ENCODE measurements at places on chromosomes 11 and 22.

DNA sequence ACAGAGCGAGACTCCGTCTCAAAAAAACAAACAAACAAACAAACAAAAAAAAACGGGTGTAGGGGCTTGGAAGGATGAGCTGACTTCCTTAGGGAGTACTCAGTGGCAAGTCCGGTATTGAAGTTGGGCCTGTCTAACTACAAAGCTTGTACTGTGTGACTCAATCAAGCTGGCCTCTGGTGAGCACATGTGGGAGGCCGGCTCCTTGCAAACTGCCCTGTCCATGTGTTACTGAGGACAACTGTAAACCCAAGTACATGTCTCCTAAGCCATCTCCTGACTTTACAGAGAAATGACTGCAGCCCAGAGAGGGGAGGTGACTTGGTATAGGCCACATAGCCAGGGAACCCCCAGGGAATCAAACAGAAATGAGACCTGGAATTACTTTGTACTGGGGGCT, 11.6 kb downstream of the RIBC2 start:
- no peak for DNase-seq

- no peak for DNase-seq
Observed at GRCh38 chr11:93295921-93296575, 34.5 kb upstream of the DEUP1 start.

DNA sequence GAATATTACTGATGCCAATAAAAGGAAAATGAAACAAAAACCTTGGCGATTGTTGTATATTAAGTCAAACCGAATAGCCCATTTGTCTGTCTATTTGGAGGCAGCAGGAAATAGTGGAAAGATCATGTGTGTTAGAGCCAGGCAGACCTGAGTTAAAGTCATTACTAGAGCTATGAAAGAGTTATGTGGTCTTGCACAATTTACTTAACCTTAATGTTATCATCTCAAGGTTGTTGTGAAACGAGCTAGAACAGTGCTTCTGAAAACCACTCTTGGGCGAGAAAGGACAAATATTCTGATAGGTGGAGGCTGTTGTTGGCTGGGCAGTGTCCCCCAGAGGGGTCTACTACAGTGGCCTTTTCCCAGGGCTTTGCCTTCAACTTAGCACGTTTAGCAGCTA, 60.0 kb upstream of the NUP160 start:
- DNase-seq = no peak

GRCh38 chr22:26494506-26494905, 10.8 kb downstream of the SRRD start:
- no peak for DNase-seq

DNA sequence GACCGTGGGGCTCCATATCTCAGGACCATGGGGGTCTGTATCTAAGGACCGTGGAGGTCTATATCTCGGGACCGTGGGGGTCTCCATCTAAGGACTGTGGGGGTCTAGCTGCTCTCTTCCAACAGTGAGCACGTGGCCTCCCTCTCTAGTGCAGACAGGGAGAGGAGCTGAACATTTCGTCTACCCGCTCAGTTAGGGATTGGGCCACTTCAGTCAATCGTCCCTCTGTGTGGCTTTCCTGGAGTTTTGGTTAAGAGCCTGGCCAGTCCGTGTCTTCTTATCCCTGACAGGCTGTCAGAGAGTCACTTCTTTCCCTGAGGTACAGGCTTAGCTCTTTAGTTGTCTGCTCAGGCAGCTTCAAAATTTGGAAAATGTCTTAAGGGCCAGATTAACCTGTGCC, 3.1 kb downstream of the KRTAP5-1 start:
- no peak for DNase-seq

- no peak for DNase-seq
Observed at GRCh38 chr11:61516675-61517572, 8.4 kb downstream of the LRRC10B start.

DNA sequence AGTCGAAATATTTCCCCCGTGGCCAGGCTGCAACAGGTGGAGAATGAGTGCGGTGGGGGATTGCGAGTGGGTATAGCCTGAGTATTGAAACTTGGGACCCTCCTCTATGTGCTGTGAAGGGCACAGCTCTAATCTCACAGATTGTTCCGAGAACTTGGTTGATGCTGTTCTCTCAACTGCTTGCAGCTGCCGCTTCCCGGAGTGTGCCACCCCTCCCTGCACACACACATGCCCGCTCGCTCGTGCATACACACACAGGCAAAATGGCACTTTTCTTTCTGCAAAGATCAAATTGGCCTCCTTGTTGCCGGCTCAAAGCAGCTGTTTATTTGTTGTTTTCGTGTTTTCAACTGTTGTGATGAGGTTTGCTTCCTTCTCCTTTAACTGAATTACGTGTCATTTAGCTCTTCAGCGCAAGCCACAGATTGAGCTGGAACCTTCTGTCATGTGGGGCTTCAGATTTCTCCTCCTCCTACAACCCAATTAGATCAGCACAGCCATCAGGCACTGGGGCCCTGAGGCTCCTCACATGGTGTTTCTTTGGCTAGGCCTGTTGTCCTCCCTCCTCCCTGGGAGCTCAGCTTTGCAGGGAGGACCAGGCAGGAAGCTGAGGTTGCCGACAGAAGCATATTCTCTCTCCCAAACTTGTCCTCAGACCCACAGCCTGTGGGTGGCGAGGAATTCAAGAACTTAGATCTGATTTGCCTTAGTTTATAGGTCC, 13.9 kb upstream of the B3GAT1 start:
- no peak for DNase-seq

DNA sequence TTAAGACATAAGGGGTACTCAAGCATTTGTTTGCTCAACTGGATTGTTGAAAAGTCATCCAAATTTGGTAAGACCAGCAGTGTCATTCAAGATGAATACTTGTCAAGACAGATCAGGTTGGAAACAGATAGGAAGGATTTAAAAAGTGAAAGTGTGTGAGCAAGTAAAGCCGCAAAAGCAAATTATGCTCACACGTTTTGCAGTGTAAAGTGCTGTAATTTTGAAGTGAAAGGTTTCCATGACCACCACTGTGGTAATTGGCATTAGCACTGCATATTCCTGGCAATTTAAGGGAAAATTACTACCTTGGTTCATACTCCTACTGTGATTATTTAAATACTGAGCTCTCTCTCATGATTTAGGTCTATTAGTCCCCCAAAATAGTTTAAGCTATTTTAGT, 704.1 kb upstream of the CCDC179 start:
- no peak for DNase-seq

GRCh38 chr11:26937386-26937785, 56.5 kb upstream of the FIBIN start:
- no peak for DNase-seq

GRCh38 chr22:45640291-45640940, 31.2 kb upstream of the ATXN10 start:
- DNase-seq = no peak

GRCh38 chr22:50218153-50218995, 17.6 kb downstream of the SELENOO start:
- DNase-seq = no peak

- no peak for DNase-seq
Observed at GRCh38 chr22:47333625-47334024, 571.2 kb downstream of the TBC1D22A start.

- no peak for DNase-seq
Observed at GRCh38 chr22:47340851-47341436, 578.5 kb downstream of the TBC1D22A start.

GRCh38 chr11:10319702-10320558, 15.1 kb downstream of the ADM start:
- DNase-seq = no peak

- DNase-seq = no peak
Observed at GRCh38 chr11:130601141-130601540, 152.7 kb downstream of the ADAMTS15 start.

DNA sequence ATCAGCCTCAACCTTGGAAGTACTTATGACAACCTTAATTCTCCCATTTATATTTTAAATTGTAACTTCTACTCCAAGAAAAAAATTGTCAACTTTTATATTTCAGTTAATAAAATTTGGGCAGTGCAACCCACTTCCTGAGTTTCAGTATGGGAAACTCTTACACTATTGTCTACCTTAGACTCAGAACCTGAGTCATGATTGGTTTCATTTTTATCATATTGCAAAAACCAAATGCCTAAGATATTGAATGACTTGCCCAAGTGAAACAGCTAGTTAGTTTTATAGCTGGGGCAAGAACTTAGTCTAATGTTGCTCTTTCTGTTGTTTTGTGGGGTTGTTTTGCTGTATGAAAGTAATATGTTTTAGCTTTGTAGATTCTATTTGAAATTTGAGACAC, 334.0 kb upstream of the ARHGAP42 start:
- no peak for DNase-seq

DNA sequence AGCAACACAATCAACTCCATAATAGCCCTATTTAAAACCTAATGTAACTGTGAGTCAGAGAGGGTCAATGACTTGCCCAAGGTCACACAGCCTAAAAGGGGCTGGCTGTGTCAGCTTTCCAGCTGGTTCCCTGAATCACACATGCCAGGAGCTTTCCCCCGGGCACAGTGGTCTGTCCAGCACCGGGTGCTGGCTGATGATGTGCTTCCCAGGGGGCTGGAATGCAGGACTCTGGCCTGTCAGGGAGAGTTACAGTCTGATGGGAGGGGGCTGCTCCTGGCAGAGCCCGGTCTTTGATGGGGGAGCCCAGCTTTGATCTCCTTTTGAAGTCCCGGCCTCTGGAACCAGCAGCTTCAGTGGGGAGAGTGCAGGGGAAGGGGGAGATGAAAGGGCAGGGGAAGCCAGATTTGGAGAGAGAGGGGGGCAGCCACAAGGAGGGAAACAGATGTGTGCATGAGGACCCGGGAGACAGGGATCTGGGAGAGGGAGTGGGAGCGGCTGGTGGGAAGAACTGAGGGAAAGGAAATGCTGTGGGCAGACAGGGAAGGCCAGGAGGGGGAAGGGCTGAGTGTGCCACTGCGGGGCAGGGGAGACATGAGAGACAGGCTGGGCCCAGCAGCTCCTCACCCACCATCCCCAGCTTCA, 102.7 kb downstream of the NECTIN1 start:
- no peak for DNase-seq

DNA sequence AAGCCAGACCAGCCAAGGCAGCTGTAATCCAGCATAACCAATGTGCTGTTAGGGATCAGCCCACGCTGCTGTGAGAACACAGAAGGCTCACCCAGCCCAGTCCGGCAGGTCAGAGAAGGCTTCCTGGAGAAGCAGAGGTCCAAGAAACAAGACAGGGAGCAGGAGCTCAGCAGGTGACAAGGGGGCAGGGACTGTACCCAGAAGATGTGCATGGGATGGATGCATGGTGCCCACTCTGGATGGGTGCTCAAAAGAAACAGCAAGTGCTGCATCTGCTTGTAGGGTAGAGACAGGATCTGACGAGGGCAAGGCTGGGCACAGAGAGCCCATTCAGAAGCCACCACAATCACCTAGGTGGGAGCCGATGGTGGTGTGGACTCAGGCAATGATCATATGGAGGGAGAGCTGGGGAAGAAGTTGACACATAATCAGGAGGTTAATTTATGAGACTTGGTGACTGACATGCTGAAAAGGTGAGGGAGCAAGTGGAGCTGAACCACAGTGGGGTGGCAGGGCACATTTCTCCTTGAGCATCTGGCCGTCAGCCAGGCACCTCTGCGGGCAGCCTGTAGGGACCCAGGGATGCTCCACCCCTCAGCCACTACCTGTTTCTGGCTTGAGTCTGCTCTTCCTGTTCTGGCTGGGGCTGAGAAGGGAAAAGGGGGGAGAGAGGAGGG, 102.3 kb upstream of the DRD2 start:
- no peak for DNase-seq

DNA sequence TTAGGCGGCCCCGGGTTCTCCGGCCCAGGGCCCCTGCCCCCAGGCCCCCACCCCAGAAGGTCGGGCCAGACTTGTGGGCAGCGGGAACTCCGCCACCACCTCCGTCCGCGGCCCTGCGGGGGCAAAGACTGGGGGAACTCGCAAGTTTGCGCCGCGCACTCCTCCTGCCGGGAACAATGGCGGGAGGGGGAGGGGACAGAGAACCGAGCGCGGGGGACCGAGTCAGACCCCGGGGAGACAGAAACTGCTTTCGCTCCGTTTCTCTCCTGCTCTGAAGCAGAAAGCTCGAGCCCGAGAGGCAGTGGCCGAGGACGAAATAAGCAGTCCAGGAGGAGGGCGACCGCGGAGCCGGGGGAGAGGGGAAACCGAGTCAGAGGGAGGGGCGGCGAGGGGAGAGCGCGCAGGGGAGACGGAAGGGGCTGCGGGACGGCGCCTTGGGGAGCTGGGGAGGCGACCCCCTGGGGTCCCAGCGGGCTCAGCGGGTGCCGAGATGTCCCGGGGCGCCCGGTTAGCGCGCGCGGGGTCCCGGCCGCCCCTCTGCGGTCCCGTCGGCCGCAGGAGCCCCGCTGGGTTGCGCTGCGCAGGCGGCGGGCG, 555 bp downstream of the TP53I11 start:
- DNase-seq = no peak

DNA sequence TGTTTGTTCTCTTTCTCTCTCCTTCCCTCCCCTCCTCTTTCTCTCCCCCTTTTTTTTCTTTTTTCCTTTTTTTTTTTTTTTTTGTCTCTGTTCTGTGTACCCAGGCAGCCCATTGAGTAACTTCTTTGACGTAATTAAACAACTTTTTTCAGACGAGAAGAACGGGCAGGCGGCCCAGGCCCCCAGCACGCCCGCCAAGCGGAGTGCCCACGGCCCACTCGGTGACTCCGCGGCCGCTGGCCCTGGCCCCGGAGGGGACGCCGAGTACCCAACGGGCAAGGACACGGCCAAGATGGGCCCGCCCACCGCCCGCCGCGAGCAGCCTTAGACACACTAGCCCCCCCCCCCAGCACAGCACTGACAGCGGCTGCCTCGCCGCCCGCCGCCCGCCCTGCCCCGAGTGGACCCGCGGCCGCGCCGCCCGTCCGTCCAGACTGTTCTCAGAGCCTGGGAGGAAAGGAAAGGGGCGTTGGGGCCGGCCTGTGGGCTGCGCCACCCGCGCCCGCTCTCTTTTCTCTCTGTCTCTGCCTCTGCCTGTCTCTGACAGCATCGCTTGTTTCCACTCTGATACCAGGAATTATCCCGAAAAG, 26.1 kb downstream of the MOB2 start:
- DNase-seq = no peak

DNA sequence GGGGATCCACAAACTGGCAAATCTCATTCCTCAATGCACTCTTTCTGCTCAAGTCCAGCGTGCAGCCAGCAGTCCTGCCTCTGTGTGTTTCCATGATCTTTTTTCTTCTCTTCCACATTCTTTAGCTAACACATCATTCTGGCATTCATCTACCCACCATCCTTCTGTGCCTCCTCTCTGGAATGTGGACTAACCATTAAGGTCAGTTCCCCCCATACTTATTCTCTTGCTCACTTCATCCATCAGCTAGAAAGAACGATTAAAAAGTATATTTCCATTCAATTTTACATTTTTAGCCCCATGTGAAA, 7.8 kb downstream of the KIRREL3 start:
- DNase-seq = no peak

Data from iPS DF 19.7 (cell line).